Testis (tissue), 5 donors: ENCODE measurements at places on chromosomes 5 and 9.

- DNase-seq: no peak
Measured at GRCh38 chr9:108389056-108389455, 466.7 kb downstream of the ACTL7B start.

DNA sequence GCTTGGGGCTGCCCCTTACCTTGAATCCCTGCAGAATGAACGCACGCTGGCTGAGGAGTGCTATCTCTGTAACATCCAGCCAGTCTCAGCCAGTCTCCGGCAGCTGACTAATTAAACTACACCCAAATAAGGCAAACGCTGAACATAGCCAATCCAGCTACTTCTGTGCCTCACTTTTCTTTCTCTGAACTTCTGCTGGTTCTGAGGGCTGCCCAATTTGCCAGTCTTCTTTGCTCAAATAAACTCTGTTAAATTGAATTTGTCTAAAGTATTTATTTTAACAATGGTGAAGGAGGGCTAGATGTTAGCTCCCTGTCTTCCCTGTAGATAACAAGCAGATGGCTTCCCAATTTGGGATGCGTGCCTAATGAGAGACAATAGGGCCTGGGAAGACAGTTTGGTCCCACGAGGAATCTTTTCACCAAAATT lies 154.0 kb upstream of the NFIL3 start:
- no peak for DNase-seq

DNA sequence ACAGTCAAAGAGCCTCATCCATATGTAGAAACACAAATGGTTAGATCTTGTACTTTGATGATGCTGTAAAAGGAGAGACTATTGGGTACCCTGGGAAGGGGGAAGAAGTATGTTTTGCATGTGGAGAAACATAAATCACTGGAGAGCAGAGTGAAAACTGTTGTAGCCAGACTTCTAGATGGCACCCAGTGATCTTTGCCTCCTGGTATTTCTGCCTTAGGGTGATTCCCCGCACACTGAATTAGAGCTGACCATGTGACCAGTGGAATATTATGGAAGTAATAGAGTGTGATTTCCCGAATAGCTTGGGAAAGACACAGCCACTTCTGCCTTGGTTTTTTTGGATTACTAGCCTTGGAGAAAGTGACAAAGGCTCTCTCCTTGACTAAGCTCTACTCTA lies 174.3 kb downstream of the LPAR1 start:
- DNase-seq: no peak

DNA sequence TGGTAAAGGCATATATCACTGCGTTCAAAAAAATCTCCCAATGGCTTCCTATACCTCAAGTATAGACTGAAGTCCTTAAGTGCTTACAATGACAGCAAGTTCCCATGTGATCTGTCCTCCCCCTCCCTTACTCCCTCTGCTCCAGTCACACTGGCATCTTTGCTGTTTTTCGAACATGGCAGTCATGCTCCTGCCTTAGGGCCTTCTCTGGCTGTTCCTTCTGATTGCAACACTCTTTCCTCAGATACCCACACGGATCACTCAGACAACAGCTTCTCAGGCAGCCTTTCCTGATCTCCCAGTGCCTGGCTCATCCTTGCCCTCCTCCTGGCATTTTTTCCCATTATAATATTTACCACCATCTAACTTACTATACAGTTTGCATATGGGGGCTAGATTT lies 232.8 kb downstream of the ARHGEF28 start:
- no peak for DNase-seq

DNA sequence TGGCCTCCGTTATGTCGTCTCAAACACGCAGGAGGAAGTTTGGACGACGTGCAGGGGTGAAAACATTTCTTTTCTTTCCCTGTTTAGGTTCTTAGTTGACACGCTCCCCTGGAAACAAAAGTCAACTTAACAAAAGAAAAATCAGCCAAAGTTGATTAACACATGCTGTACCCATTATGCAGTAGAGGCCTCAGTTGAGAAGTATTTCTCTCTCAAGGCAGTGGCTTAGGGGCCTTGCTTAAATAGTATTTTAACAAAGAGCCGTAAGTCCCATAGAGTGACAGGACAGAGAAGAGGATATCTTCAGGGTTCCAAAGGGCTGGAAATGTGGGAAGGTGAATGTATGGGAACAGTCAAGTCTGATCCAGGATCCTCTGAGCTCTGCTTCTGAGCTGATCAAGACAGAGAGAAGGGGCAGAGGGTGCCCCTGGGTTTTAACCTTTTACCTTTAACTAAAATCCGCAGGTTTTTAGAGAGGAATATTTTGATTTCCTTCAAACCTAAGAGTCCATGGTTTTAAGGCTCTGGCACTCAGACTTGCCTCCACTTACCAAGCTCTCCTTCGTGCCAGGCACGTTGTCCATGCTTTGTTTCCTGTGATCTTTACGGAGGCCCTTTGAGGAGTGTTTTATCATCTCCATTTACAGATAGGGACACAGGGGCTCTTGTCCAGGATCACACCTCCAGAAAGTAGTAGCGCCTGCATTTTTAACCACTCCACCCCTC lies 629 bp upstream of the CD74 start:
- DNase-seq: no peak

DNA sequence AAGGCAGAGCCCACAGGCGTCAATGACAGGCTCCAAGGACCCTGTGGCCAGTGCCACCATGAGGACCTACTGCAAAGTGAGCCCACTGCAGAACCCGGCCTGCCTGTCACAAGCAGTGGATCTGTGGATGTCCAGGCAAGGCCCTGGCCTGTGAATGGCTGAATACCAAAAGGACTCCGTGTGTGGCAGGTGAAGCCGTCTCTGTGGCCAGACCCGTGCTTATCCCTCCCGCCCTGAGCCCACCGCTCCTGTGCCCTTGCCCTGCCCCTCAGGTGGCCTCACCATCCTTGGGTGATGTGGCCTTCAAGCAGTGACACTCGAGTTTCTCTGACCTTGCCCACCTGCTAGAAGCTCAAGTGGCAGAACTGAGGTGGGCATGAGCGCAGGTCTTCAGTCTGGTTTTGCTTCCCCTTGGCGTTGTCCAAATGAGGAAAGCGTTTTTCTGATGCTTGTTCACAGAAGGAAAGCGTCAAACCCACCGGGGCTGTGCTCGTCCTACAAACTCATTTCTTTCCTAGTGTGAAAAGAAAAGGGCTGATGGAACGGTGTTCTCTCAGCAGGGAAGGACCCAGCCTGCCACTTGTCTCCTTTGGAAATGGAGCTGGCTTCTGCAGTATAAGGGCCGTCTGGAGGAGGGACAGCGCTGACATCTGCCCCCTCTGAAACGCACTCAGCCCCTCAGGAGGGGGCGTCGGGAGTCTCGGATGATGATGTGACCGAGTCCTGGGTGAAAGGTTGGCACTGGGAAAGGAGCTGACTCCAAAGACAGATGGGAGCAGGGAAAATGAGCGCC lies 377.7 kb upstream of the IRX4 start:
- no peak for DNase-seq

DNA sequence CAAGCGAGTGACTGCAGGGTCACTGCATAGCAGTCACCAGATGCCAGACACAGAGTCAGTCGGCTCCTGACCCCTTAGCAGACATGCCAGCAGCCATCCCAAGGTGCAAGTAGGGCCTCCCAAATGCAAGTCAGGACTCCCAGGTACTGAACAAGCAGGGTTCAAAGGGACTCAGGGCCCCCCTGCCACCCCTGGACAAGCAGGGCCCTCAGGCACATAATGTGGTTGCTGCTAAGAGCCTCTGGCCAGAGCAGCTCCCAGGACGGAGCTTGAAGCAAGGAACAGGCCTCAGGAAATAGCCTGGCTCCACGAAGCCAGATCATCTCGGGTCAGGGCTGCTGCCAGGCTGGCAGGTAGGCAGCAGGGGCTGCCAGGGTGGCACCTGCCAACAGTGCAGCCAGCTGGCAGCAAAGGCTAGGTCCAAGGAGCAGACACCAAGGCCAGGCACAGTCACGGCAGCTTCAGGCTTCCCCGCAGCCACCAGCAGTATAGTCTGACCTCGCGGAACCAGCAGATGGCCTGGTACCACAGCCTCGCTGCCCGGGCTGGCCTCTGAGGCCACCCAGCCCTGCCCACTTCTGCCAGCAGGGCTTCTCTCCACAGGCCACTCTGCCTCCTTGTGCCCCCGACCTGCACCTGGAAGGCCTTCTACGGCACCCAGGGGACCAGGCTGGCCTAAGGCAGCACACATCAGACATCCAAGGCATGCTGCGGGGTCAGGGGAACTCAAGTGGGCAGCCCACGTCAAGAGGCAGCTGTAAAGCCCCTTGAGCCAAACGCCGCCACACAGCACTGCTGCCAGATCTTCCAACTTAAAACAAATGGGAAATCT lies 7.4 kb downstream of the EEIG1 start:
- no peak for DNase-seq

DNA sequence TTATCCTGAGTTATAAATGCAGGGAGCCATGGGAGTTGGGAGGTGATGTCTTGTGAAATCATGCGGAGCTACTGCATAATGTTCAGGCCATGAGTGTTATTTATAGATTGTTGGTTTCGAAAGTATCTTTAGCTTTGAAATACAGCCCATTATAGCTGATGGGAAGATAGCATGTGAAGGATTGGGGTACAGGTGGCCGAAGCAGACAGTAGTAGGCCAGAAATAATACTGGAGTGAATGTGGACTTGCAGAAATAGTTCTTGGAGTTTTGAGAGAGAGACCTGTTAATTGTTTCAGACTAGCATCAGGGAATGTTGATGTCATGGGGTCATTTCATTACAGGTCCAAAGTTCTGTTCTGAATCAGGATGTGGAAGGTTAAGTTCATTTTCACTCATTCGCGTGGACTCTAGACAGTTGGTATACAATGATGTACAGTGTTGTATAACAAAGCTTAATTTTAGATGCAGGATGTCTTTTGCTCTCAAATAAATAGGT lies 3.8 kb downstream of the ATP6V1G1 start:
- no peak for DNase-seq

DNA sequence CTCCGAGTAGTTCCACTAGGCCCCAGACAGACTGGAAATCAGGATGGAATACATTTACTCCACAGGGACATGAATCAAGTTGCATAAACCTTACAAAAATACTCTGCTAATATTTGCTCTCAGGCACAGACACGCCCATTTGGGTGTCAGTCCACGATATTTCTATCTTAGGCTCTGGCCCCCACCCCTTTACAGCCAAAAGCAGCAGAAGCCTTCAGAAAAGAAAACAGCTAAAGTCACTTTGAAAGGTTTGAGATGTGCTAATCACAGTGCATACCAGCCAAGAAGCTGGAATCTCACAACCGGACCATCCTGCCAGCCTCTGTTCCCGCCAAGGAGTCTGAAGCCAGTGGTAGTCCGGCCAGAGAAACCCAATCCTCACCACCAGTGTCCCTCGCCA lies 22.6 kb downstream of the PTPN3 start:
- DNase-seq: no peak

DNA sequence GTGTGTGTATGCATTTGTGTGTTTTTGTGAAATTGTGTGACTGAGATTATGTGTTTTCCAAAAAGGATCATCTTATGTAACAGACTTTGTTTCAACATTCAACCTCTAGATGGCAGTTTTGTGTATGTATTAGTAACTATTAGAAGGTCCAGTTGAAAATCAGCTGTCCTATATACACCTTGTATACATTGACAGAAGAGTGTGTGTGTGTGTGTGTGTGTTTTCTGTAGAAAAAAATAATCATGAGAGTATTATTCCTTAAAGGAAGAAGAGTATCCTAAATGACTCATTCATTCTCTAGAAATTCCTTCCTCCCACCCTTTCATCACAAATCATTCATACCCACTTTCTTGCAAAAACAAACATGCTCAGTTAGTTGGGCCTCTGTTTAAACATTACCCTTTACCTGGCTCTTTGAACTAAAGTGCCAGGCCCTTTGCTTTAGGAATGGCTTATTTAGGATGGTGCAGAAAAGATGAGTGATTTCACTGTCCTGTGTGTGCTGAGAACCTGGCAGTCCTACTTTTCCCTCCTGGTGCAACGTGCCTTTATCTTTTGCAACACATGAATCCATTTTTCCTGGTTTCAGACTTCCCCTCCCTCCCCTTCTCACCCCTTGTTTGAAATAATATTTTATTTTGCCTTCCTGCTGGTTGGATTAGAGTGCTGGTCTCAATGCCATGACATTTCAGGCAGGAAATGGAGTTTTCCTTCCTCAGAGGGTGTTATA lies 152.2 kb downstream of the ARHGAP26 start:
- no peak for DNase-seq
